ENCODE measurements at places on chromosomes 3 and 15.

- ATAC-seq, result no peak
Measured at GRCh38 chr15:43762824-43763223, 13.9 kb downstream of the ELL3 start.

GRCh38 chr3:151201051-151201730 lies 1.8 kb downstream of the GPR171 start:
- ATAC-seq, result no peak

DNA sequence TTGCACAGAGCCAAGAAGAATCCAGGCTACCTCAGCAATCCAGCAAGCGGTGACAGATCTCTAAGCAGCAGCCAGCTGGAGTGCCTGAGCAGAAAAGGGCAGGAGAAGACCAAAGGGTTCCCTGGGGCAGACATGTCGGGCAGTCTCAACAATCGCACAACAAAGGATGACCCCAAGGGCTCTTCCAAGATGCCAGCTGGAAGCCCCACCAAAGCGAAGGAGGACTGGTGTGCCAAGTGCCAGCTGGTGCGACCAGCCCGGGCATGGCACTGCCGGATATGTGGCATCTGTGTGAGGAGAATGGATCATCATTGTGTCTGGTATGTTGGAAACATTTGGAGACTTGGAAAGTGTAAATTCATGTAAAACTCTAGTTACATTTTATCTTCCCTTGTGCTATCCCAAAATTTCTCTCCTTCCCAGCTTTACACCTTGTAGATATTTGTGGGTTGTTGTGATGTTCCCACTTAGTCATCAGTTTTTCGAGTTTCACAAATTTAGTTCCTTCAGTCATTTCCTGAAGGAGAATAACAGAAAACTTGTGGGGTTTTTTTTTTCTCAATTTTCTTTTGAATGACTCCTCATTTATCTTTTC lies 6.4 kb downstream of the ZDHHC23 start:
- no peak for ATAC-seq

DNA sequence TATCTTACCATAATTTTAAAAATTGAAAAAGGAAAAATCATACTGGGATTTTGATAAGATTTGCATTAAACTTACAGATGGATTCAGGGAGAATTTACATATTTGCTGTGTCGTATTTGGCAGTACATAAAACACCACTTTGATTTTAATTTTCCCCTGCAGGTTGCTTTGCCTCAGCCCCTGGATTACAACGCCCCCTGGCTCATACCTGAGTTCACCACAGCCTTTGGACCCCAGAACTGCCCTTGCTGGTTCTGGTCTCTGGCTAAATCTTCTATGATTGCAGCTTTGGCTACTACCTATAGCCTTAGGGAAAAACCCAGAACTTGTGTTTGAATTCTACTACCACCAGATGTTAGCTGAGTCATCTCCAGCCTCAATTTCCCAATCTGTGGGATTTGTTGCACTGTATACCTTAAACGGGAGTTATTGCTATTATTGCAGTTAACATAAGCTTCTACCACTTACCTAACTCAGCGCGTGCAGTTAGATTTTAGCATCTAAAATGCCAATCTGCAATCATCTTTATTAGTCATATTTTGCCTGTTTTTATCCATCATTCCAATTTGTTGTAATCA lies 315.7 kb upstream of the GADL1 start:
- ATAC-seq, result no peak

DNA sequence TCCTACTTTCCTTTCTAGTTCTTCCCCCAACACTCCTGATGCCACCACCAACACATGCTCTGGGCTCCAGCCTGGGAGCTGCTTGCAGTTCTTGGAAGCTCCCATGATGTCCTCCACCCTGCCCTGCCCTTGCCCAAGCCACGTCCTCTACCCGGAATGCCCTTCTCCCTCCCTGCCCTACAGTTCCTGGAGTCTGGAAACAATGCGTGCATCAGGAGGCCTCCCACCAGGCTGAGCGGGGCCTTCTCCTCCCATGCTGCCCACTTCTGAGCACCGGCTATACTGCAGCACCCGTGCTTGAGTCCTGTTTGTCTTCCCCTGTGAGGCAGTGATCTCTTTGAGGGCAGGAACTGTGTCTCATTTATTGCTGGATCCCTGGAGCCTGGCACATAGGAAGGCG lies 44.6 kb downstream of the DGKG start:
- ATAC-seq, result no peak

- ATAC-seq, result no peak
Measured at GRCh38 chr3:297585-297984, 101.0 kb downstream of the CHL1 start.

- ATAC-seq, result no peak
Measured at GRCh38 chr3:72086042-72086742, 301.2 kb upstream of the PROK2 start.

GRCh38 chr3:171749124-171749523 lies 61.2 kb downstream of the PLD1 start:
- no peak for ATAC-seq

DNA sequence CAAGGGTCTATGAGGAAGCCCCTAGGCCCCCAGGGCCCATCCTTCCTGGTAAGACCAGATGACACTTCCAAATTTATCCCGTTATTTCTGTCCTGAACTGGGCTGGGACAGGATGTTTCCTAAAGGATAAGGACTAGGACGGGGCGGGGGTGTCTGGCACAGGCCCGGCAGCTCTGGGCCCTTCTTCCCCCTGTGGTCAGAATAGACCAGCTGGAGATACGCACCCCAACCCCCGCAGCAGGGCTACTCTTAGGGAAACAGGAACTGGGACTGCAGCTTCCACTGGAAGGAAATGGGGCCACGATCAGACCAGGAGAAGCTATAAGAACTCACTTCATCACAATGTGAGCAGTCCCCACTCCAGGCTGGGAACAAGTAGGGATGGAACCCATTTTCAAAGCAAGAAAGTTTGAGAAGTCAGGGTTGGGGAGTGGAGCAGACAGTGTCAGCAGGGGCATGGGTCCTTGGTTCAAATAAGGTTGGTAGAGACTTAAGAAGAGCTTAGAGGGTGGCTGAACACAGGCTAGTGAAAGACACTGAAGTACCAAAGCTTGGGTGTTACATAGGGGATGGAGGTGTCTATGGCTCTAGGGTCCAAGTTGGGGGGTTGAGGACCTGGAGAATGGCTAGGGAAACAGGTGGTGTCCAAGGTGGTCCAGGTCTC lies 1.1 kb downstream of the NCKIPSD start:
- no peak for ATAC-seq

GRCh38 chr15:38740206-38740605 lies 175.6 kb upstream of the RASGRP1 start:
- no peak for ATAC-seq

- no peak for ATAC-seq
Measured at GRCh38 chr3:126983276-126983652, 349 bp downstream of the PLXNA1 start.

DNA sequence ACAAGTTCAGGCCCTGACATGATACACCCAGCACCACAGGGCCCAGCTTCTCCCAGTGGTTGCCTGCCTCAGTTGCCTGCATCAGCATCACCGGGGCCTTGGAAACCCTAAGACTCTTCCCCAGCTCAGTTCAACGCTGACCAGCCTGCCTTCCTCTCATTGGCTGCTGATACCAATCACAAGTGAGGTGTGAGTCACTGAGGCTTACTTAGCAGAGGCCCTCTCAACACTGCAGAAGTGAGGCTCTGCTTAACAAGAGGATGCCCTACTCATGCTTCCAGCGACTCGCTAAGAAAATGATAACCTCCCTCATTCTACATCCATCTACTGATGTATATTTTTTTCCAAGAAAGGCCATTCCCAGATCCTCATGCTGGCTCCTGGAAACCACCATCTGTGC lies 151.9 kb downstream of the ADAMTS17 start:
- no peak for ATAC-seq

Measured in activated CD4-positive, CD25-positive, alpha-beta regulatory T cell treated with anti-CD3 and anti-CD28 coated beads, Interleukin-2, amount 50 U/mL, for 24 hours (primary cell).